Breast epithelium (tissue), 4 donors: ENCODE measurements at places on chromosomes 5 and 9.
A peak's percentile ranks its signal among the peaks of the same experiment; 100 is the strongest.

- H3K4me1 ChIP-seq, result no peaks in the 10 kb centered on the region
- no peak for DNase-seq
- H3K36me3 ChIP-seq, result no peaks in the 10 kb centered on the region
- no peak overlapping the region for H3K4me3 ChIP-seq
Observed at GRCh38 chr5:180313677-180314505, 22.0 kb upstream of the MAPK9 start.

DNA sequence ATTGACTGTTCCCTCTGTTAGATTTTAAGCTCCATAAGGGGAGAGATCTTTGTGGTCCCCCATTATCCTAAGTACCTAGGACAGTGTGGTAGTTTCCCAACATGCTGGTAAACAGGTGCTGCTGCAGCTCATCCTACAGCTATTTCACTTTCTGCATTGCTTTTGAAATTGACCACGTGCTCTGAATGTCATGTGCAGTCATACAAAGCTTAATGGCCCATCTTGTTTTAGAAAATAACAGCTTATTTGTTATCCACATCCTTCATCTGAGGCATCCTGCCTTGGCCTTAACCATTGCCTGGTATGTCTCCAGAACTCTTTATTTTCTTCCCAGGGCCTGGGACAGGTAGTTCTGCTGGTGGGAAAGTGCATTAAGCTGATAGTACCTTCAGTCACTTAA, 14.7 kb downstream of the PIK3R1 start:
- H3K27ac ChIP-seq, result peak overlapping the region; percentile 0
- H3K4me1 ChIP-seq, result no peaks in the 10 kb centered on the region
- no peaks in the 10 kb centered on the region for H3K27me3 ChIP-seq
- DNase-seq, result no peak
- H3K4me3 ChIP-seq, result no peak overlapping the region

GRCh38 chr5:148992265-148992664, 70.6 kb downstream of the SH3TC2 start:
- H3K4me3 ChIP-seq, result no peak overlapping the region
- H3K36me3 ChIP-seq, result no peaks in the 10 kb centered on the region
- H3K4me1 ChIP-seq, result no peaks in the 10 kb centered on the region
- no peak overlapping the region for H3K27ac ChIP-seq

DNA sequence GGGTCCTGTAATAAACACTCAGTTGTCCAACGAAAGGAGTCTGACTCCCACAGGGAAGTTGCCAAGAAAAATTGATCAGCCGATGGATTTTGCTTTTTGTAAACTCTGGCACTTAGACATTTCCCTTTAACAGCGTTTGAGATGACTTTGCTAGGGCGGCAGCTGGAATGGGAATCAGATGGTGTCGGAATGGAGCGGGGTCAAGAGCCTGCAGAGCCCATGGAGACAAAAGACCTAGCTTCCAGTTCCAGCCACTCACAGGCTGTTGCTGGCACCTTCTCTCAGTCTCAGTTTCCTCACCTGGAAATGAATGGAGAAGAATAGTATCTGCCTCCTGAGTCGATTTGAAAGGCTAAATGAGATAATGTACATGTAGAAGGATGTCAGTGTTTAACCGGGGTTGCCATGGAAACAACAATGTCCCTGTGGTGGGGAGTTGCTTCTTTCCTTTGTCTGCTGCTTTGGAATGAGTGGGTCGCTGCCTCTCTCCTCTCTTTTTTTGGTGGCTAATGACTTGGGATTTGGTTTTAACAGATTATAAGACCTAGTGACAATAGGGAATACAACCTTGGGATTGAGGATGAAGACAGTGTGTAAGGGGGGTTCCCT, 137.4 kb downstream of the GAS1 start:
- no peaks in the 10 kb centered on the region for H3K4me1 ChIP-seq
- H3K27me3 ChIP-seq, result no peaks in the 10 kb centered on the region
- no peak overlapping the region for H3K27ac ChIP-seq
- H3K36me3 ChIP-seq, result no peaks in the 10 kb centered on the region

DNA sequence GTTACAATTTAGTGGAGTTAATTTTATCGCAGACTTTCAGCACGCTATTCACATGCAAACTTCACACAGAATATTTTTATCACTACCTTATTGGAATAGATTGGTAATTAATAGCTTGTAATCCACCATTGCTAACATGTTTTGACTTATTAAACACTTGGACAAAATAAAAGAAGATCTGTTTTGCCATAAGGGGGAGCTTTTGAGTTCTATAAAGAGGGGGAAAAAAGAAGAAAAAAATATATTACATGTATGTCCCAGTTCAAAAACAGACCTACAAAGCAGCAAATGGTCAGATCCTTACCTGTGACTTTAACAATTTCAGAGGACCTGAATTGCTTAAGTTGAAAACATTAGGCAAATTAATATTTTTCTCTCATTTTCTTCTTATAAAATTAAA, 1.2 kb upstream of the PAPPA start:
- no peak for DNase-seq
- H3K36me3 ChIP-seq, result no peaks in the 10 kb centered on the region
- H3K27ac ChIP-seq, result no peak overlapping the region
- peaks cover 4% of the 10 kb centered on the region for H3K27me3 ChIP-seq
- H3K4me3 ChIP-seq, result no peak overlapping the region

DNA sequence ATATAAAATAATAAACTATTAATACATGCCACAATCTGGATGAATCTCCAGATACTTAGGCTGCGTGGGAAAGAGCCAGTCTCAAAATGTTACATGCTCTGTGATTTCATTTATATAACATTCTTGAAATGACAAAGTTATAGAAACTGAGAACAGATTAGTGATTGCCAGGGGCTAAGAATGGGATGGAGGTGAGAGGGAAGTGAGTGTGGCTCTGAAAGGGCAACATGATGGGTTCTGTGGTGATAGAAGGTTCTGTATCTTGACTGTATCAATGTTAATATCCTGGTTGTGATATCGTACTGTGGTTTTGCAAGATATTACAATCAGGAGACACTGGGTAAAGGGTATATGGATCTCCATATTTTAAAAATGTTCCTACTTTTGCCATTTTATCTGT, 50.7 kb downstream of the SPEF2 start:
- no peak overlapping the region for H3K27ac ChIP-seq
- no peak for DNase-seq
- no peak overlapping the region for H3K4me3 ChIP-seq
- no peaks in the 10 kb centered on the region for H3K4me1 ChIP-seq
- no peaks in the 10 kb centered on the region for H3K36me3 ChIP-seq

DNA sequence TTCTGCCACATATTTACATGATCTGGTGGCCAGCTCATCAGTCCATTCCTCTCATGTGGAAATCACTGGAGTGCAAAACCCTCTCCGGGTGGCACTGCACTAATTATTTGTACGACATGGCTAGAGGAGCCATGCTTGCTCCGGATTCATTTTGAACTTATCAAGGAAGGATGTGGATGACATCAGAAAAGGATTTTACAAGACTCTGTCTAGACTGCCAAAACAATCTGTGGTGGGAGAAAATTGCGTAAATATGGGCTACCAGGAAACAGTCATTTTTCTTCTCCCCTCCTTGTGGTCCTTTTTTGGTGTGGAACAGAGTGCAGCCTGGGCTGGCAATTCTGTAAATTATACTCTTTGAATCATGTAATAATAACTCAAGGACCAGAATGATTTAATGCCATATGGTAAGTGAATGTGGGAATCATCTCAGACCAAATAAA, 123.4 kb upstream of the IFNE start:
- H3K27ac ChIP-seq, result no peak overlapping the region
- H3K4me3 ChIP-seq, result no peak overlapping the region
- no peak for DNase-seq
- no peaks in the 10 kb centered on the region for H3K27me3 ChIP-seq
- no peaks in the 10 kb centered on the region for H3K36me3 ChIP-seq

DNA sequence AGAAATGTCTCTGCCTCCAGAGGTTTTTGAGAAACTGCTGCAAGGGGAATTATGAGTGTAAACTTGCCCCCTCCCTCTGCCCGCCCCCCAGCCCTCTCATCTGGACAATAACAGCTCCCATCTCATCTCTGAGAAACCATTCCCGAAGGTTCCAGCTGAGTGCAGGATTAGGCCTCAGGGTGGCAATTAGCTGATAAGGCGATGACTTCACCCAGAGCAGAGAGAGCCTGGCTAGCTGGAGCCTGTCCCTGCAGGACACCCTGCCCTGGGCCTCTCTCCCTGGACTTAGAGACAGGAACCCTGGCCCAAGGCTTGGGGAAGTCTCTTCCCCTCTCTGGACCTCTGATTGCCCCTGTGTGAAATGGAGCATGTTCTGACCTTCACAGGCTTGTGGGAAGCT, 45.7 kb upstream of the HAND1 start:
- DNase-seq, result no peak
- H3K4me3 ChIP-seq, result no peak overlapping the region
- H3K36me3 ChIP-seq, result no peaks in the 10 kb centered on the region
- no peaks in the 10 kb centered on the region for H3K4me1 ChIP-seq

GRCh38 chr5:79076819-79077218, 7.3 kb downstream of the BHMT2 start:
- H3K27me3 ChIP-seq, result no peaks in the 10 kb centered on the region
- no peaks in the 10 kb centered on the region for H3K4me1 ChIP-seq
- no peak for DNase-seq
- H3K27ac ChIP-seq, result peak overlapping the region; percentile 1
- no peaks in the 10 kb centered on the region for H3K36me3 ChIP-seq

- no peak overlapping the region for H3K27ac ChIP-seq
- DNase-seq, result no peak
- H3K4me1 ChIP-seq, result no peaks in the 10 kb centered on the region
- H3K36me3 ChIP-seq, result no peaks in the 10 kb centered on the region
Observed at GRCh38 chr5:136590581-136590980, 225.2 kb upstream of the TRPC7 start.

DNA sequence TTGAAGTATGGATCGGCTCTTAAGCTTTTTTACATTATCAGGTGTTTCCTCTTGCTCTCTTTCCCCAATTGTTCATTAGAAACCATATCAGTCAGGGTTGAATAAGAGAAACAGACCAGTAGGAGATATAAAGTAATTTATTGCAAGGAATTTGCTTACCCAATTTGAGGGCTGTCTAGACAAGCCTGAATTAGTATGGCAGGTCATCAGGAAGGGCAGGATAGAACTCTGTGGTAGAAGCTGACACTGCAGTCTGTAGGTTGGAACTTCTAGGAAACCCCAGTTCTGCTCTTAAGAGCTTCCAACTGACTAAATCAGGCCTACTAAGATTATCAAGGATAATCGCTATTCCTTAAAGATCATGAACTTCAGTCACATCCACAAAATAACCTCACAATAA, 24.3 kb downstream of the ISOC1 start:
- no peaks in the 10 kb centered on the region for H3K36me3 ChIP-seq
- DNase-seq, result no peak
- H3K27me3 ChIP-seq, result no peaks in the 10 kb centered on the region
- H3K27ac ChIP-seq, result no peak overlapping the region
- H3K4me3 ChIP-seq, result no peak overlapping the region
- no peaks in the 10 kb centered on the region for H3K4me1 ChIP-seq

DNA sequence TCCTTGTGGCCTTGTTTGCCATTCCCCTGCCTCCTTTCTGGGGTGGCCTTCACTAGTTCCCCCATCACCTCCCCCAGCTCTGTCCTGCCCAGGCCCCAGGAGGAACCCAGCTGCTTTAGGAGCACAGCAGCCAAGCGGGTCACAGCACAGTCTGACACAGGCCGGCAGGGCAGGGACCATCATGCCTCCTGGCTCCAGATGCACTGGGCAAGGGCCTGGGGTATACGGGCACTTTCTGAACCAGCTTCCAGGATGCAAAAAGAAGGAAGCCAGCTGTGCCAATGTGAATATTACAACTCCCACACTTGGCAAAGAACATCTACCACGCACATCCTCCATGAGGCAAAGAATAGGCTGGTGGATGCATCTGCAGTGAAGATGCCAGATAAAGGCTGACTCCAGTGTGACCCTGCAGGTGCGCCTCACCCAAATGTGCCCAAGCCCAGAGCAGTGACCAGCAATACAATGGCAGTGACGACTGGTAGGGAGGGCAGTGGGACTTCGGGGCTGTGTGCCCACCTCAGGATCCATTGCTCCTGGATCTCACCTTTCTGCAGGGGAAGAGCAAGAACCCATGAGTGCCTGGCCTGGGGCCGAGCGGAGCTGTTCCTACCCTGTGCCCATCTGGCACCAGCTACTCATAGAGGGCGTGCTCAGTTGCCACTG, 6.3 kb upstream of the IL3 start:
- H3K4me3 ChIP-seq, result no peak overlapping the region
- no peaks in the 10 kb centered on the region for H3K27me3 ChIP-seq
- H3K36me3 ChIP-seq, result no peaks in the 10 kb centered on the region
- H3K4me1 ChIP-seq, result no peaks in the 10 kb centered on the region

GRCh38 chr9:69657269-69657668, 14.9 kb downstream of the APBA1 start:
- H3K36me3 ChIP-seq, result no peaks in the 10 kb centered on the region
- H3K27ac ChIP-seq, result no peak overlapping the region
- DNase-seq, result no peak
- no peaks in the 10 kb centered on the region for H3K27me3 ChIP-seq
- no peaks in the 10 kb centered on the region for H3K4me1 ChIP-seq

DNA sequence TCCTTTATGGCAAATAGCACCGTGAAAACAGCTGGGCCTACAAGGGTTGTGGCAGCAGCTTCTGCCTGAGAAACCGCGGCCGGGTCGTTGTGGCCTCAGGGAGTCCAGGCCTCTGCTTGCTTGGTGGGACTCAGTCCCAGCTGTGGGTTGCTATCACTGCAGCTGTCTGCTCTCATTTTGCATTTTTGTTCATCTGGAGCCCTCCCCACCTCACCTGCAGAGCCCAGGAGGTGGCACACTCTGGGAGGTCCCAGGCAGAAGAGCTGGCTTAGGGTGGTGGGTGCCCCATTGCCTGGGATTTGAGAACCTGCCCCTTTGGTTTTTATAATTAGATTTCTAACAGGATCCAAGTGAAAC, 138.4 kb downstream of the GADD45G start:
- H3K4me3 ChIP-seq, result no peak overlapping the region
- H3K36me3 ChIP-seq, result no peaks in the 10 kb centered on the region
- DNase-seq, result no peak
- H3K27ac ChIP-seq, result no peak overlapping the region
- peaks cover 10% of the 10 kb centered on the region for H3K4me1 ChIP-seq
- peaks cover 10% of the 10 kb centered on the region for H3K27me3 ChIP-seq

DNA sequence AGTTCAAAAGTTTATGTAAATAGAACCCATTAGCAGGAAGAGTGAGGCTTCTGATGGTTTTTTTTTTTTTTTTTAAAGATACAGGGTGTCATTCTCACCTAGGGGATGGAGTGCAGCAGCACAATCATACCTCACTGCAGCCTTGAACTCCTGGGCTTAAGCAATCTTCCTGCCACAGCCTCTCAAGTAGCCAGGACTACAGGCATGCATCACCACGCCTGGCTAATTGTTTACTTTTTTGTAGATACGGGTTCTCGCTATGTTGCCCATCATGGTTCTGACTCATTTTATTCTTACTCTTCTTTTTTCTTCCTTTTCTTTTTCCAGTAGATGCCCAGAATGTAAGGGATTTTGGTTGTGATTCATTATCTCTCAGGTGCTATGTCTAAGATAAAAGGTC, 201.1 kb downstream of the NNT start:
- no peaks in the 10 kb centered on the region for H3K4me1 ChIP-seq
- H3K36me3 ChIP-seq, result no peaks in the 10 kb centered on the region
- DNase-seq, result no peak
- H3K27ac ChIP-seq, result no peak overlapping the region
- H3K27me3 ChIP-seq, result no peaks in the 10 kb centered on the region
